ENCODE measurements at places on chromosomes 2 and 18. TPM values are rescaled to one million over a fixed set of nuclear protein-coding genes. Genes with fewer than 3 reads are reported as not detected.

DNA sequence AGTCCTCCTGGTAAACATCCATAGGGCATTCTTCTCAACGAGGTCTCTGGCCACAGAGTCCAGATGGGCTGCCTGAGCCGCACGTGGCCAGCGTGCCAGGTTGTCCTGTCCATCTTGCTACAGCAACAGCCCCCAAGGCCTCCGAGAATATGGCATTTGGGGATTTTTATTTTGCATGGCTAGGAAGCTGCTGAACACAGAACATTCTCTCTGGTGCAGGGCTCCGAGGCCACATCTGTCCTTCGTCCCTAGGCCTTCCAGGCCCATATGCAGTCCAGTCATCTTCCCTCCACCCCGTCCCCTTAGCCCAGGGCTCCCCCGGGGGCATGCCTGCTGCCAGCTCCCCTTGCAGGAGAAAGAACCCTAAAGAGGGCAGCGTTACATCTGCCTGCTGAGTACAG is 2.3 kb downstream of the HDAC4 start:
- DNase-seq: no peak

MAL gene
- total RNA-seq: 101 TPM

STPG4 gene
- total RNA-seq: not detected

HTR2B gene
- not detected for total RNA-seq

- DNase-seq: no peak
Observed at GRCh38 chr2:43107679-43108078, 118.7 kb downstream of the ZFP36L2 start.

DNA sequence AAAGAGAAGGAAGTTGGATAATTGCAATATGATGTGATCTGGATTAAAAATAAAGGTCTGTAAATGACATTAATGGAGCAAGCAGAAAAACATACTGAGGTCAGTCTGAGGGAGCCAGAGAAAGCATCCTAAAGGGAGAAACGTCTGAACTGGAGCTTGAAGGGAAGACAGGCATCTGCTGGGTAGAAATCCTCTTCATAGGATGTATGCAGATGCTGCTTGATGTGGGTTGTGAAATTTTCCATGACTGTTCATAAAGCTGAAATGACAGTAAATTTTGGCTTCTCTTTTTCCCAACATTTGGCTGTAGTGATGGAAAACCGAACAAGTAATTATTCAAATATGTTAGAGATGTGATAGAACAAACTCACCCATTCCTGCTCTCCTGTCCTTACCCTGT is 287.6 kb downstream of the CAMKMT start:
- DNase-seq: no peak
